ENCODE measurements at places on chromosomes 4 and X.

GRCh38 chr4:130329036-130329435 lies 1233.1 kb downstream of the C4orf33 start:
- H3K27ac ChIP-seq = no peak overlapping the region
- no peaks in the 10 kb centered on the region for H3K27me3 ChIP-seq
- no peaks in the 10 kb centered on the region for H3K36me3 ChIP-seq
- no peak overlapping the region for H3K4me3 ChIP-seq
- no peak for DNase-seq

GRCh38 chr4:146110871-146111485 lies 64.5 kb upstream of the LSM6 start:
- H3K27ac ChIP-seq = no peak overlapping the region
- no peak for DNase-seq
- no peak overlapping the region for H3K4me3 ChIP-seq
- no peaks in the 10 kb centered on the region for H3K27me3 ChIP-seq
- no peaks in the 10 kb centered on the region for H3K36me3 ChIP-seq

DNA sequence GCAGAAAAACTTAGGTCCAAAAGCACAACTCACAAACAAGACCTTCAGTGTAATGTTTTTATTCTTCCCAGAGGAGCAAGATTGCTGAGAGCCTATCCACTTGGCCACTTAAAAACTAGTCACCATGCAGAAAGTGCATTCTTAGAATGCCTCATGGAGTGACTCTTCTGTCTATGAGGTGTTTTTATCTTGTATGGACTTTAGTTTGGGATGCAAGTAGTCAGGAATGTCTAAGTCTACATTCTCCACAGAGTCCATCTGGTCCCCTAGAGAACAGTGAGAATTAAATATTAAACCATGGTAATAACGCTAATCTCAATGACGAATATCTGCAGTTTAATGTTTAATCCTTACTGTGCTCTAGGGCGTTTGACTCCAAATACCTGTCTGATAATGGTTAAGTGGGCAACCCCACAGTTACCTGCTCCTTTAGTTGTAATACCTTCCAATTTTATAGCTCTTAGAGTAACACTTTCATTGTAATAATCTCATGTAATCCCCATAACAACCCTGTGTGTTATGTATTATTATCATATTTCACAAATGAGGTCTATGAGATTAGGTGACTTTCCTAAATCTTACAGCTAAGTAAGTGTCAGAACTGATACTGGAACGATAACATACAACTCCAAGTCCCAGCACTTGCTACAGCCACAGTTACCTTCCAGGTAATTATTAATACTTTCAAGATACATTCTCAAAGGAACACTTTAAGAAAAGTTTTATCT lies 235.6 kb upstream of the JADE1 start:
- no peaks in the 10 kb centered on the region for H3K4me1 ChIP-seq
- H3K36me3 ChIP-seq = no peaks in the 10 kb centered on the region
- H3K27ac ChIP-seq = no peak overlapping the region
- DNase-seq = no peak
- H3K4me3 ChIP-seq = no peak overlapping the region
- H3K27me3 ChIP-seq = no peaks in the 10 kb centered on the region

- H3K4me1 ChIP-seq = no peaks in the 10 kb centered on the region
- no peaks in the 10 kb centered on the region for H3K36me3 ChIP-seq
- no peak for DNase-seq
- H3K27me3 ChIP-seq = no peaks in the 10 kb centered on the region
- no peak overlapping the region for H3K27ac ChIP-seq
- H3K4me3 ChIP-seq = no peak overlapping the region
Measured at GRCh38 chrX:134753718-134754008, 95.4 kb upstream of the PLAC1 start.

DNA sequence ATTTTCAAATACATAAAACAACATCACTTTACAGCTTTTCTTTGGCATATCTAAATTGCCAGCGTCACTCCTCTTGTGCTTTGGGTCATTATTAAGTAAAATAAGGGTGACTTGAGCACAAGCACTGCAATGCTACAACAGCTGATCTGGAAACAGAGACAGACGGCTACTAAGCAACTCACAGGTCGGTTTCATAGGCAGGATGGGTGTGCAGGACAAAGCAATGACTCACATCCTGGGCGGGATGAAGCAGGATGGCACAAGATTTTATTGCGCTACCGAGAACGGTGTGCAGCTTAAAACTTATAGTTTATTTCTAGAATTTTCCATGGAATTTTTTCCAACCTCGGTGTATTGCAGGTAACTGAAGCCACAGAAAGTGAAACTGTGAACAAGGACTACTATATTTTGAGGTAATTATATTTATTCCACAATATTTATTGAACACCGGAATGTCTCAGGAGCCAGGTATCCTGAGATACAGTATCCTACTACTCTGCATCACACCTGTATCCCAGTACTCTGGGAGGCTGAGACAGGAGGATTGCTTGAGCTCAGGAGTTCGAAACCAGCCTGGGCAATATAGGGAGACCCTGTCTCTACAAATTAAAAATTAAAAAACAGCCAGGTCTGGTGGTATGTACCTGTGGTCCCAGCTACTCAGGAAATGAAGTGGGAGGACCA lies 215.5 kb downstream of the APBB2 start:
- no peaks in the 10 kb centered on the region for H3K27me3 ChIP-seq
- no peaks in the 10 kb centered on the region for H3K4me1 ChIP-seq
- DNase-seq = no peak
- no peak overlapping the region for H3K4me3 ChIP-seq
- no peaks in the 10 kb centered on the region for H3K36me3 ChIP-seq

DNA sequence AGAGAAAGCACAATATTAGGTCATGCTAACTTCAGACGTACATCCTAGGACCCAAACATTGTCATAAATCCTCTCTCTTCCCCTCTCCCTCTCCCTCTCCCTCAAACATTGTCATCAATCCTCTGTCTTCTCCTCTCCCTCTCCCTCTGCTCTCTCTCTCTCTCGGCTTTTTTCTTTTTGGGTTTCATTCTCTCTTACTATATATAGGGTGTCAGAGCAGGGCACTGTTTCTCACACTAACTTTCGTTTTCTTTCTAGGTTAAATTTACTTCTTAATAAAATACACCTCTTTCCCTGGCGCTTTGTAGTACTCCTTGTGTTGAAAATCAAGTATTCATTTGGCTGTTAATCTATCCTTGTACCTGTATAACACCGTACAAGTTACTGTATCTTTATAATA lies 37.0 kb upstream of the HERC5 start:
- H3K36me3 ChIP-seq = peaks cover 10% of the 10 kb centered on the region
- no peaks in the 10 kb centered on the region for H3K4me1 ChIP-seq
- H3K27ac ChIP-seq = no peak overlapping the region
- no peak for DNase-seq
- H3K27me3 ChIP-seq = no peaks in the 10 kb centered on the region

- H3K4me1 ChIP-seq = no peaks in the 10 kb centered on the region
- H3K27ac ChIP-seq = no peak overlapping the region
- no peaks in the 10 kb centered on the region for H3K27me3 ChIP-seq
- H3K36me3 ChIP-seq = no peaks in the 10 kb centered on the region
Measured at GRCh38 chrX:87900320-87900908, 382.8 kb downstream of the KLHL4 start.

DNA sequence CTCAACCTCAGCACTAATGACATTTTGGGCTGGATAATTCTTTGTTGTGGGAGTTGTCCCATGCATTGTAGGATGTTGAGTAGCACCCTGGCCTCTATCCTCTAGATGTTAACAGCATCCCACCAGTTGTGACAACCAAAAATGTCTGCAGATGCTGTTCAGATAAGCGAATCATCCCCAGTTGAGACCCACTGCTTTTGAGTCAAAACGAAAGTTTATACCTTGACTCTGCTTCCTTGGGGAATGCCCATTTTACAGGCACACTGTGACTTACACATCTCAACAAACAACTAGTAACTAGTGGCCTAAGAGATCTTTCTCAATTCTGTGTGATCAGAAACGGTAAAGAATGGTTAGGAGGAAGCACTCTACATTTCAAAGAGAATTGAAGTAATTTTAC lies 37.0 kb downstream of the SEPSECS start:
- H3K27me3 ChIP-seq = no peaks in the 10 kb centered on the region
- no peaks in the 10 kb centered on the region for H3K4me1 ChIP-seq
- no peak for DNase-seq
- peaks cover 12% of the 10 kb centered on the region for H3K36me3 ChIP-seq
- no peak overlapping the region for H3K4me3 ChIP-seq

All from CD8-positive, alpha-beta memory T cell (primary cell).